ENCODE measurements at places on chromosomes 5 and 9. TPM values are rescaled to one million over a fixed set of nuclear protein-coding genes. Genes with fewer than 3 reads are reported as not detected.

DNA sequence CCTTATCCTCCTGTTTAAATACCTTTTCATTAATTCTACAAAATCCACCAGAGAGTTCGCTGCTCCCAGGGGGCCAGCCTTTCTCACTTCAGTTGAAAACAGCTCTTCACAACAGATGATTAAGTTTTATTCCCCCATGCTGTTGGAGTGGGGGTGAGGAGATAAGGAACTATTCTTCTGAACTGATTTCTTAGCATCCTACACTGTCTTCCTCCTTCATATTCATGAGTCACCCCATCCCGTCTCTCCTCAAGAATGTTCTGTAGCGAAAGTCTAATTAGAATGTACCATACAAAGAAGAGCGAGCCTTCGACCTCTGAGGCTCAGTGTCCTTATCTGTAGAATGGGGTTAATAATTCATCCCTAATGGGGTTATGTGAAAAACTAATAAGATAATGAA is 138.0 kb downstream of the PIK3R1 start:
- no peaks in the 10 kb centered on the region for H3K27me3 ChIP-seq
- H3K4me3 ChIP-seq = no peak overlapping the region
- no peak for DNase-seq
- no peaks in the 10 kb centered on the region for H3K36me3 ChIP-seq

MYOT gene
- total RNA-seq = not detected

DNA sequence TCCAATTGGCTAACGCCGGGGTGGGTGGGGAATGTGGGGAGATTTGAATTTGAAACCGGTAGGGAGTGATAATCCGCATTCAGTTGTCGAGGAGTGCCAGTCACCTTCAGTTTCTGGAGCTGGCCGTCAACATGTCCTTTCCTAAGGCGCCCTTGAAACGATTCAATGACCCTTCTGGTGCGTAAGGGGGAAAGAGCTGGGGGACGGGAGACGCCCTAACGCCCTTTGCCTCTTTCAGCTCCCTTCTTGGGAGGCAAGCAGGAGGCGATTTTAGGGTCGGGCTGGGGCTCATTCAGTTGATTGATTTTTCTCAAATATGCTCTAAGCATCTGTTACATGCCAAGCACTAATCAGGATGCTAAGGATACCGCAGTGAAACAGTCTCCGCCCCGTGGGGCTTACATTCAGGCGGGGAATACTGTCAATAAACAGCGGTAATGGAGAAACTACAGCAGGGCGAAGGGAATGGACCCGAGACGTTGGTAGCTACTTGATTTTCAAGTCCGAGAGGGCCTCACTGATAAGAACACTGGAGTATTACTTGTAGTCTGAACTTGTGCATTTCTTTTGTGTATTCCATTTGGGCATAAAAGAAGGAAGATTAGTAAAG is at the start of gene HMMR:
Gene HMMR, plus strand, starts transcription at position 71 of the 610 bp plus-strand sequence. Its CDS starts 61 bp downstream, at position 132.
- peak within 1 kb of the TSS; percentile 100 for H3K27ac ChIP-seq
- DNase-seq = no peak
- H3K36me3 ChIP-seq = peaks cover 10% of the 10 kb centered on the region
- peak within 1 kb of the TSS; percentile 98 for H3K4me3 ChIP-seq

EMB gene
- total RNA-seq = 103 TPM

DNA sequence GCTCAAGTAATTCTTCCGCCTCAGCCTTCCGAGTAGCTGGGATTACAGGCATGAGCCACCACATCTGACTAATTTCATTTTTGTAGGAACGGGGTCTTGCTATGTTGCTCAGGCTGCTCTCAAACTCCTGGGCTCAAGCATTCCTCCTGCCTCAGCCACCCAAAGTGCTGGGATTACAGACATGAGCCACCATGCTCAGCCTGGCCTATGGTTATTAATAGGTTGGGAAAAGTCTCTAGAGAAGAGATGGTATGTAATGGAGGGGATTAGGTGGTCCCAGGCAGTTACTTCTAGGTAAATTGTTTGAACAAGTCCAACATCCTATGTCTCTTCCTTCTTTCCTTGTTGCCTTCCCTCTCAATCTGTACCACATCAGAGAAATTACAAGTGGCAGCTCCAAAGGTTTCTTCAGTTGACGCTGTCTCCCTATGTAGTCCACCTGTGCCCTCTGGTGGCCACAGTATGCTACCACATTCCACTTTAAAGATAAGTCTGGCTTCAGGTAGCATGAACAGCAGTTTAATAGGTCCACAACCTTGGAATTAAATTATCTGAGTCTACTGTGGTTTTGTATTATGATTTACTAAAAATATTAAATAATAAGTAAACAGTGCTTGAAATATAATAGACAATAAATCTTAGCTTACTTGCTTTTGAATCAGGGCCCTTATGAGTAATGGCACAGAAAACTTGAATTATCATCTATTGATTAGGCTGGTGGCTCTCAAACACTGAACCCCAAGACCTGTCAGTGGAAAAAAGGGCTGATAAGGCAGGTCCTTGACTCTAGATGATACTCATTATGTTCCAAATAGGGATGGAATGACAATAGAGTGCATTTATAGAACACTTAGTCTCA is 9.7 kb downstream of the TIGD6 start:
- no peak overlapping the region for H3K4me3 ChIP-seq
- H3K36me3 ChIP-seq = no peaks in the 10 kb centered on the region
- H3K27ac ChIP-seq = no peak overlapping the region

GRCh38 chr5:149062371-149063016 is 368 bp downstream of the SH3TC2 start:
- no peaks in the 10 kb centered on the region for H3K36me3 ChIP-seq
- no peaks in the 10 kb centered on the region for H3K4me1 ChIP-seq
- no peak for DNase-seq
- H3K4me3 ChIP-seq = no peak overlapping the region
- peaks cover 18% of the 10 kb centered on the region for H3K27me3 ChIP-seq

TRIM7 gene
- 1.3 TPM for total RNA-seq

DNA sequence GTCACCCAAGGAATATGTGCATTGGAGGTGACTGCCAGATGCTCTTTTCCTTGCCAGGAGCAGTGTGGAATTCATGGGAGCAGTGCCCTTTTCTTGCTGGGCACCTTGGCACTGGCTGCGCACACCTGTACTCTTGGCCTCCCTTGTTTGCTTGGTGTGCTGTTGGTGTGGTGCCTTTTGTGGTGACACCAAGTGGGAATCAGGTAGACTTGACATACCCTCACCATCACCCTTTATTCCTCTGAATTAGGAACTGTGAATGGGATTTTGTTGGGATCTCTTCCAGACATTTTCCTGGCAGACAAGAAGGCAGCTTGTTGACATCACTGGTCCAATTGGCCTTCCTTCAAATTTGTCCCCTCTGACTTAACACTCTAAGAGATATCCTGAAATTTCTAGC is 82.3 kb downstream of the RAI14 start:
- H3K27ac ChIP-seq = no peak overlapping the region
- no peak overlapping the region for H3K4me3 ChIP-seq
- H3K27me3 ChIP-seq = peaks cover 31% of the 10 kb centered on the region
- no peak for DNase-seq

NPR3 gene
- 0.10 TPM for total RNA-seq

RPL35 gene
- total RNA-seq = 983 TPM

DNA sequence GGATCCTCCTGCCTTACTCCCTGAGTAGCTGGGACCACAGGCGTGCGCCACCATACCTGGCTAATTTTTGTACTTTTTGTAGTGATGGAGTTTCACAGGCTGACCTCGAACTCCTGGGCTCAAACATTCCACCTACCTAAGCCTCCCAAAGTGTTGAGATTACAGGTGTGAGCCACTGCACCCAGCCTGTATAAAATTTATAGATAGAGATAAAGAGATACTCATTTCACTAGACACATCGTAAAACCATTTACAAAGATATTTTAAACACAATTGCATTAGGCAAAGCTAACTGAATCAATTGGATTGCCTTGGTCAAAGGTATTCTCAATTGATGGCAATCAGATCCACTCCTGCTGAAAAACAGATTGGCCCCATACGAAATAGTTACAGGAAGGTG is 52.0 kb downstream of the PDE6A start:
- H3K36me3 ChIP-seq = no peaks in the 10 kb centered on the region
- H3K27ac ChIP-seq = no peak overlapping the region
- H3K27me3 ChIP-seq = peaks cover 8% of the 10 kb centered on the region
- peaks cover 7% of the 10 kb centered on the region for H3K4me1 ChIP-seq
- DNase-seq = no peak
- H3K4me3 ChIP-seq = no peak overlapping the region

- no peaks in the 10 kb centered on the region for H3K36me3 ChIP-seq
- H3K4me3 ChIP-seq = no peak overlapping the region
- H3K27ac ChIP-seq = no peak overlapping the region
- no peaks in the 10 kb centered on the region for H3K4me1 ChIP-seq
- no peak for DNase-seq
These were observed 218.7 kb downstream of the TRPM3 start for GRCh38 chr9:70902692-70903131.

HAVCR2 gene
- 378 TPM for total RNA-seq

DNA sequence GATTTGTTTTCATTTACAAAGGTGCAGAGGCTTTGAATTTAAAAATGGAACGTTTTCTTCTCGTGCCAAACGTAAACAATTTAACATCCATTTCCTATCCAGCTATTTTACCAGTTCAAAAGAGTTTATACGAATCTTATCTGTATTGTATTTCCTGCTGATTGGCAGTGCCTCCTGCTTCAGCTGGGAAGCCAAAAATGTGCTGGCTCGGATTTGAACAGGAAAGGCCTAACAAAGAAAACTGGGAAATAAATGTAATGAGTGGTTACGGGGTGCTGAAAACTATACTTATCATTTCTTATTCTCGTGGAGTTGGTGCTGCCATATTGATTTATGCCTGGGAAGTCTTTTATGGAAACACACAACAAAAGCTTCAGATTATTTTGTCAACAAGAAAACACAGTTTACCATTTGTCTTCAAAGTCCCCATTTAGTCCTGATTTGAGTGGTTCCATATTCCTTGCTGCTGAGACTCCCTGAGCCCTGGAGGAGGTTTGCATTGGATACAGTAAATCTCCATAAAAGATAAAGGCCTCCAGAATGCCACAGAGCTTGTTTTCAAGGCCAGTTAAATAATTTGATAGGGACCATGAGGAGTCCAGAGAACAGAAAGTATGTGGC is 507.4 kb downstream of the RASEF start:
- H3K36me3 ChIP-seq = no peaks in the 10 kb centered on the region
- H3K27ac ChIP-seq = no peak overlapping the region
- no peaks in the 10 kb centered on the region for H3K4me1 ChIP-seq
- DNase-seq = no peak
- H3K27me3 ChIP-seq = no peaks in the 10 kb centered on the region

DNA sequence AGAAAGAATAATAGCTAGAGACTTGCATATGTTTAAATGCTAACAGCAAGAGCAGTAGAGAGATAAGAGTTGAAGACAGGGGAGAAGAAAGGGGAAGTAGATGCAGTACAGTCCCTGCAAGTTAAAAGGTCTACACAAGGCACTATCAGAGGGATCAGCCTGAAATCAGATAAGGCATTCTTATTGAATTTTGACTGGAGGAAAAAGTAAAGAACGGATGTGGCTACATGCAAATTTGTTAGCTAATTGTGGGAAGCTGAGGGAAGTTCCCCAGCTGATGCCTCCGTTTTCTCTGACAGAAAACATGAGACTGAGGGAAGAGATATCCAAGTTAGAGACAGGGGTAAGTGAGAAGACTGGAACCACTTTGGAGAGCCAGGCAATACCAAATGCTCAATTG is 12.9 kb upstream of the RHOBTB3 start:
- H3K4me1 ChIP-seq = peaks cover 21% of the 10 kb centered on the region
- peak; percentile 64 for DNase-seq
- no peak overlapping the region for H3K27ac ChIP-seq
- peaks cover 4% of the 10 kb centered on the region for H3K36me3 ChIP-seq
- H3K4me3 ChIP-seq = no peak overlapping the region

DNA sequence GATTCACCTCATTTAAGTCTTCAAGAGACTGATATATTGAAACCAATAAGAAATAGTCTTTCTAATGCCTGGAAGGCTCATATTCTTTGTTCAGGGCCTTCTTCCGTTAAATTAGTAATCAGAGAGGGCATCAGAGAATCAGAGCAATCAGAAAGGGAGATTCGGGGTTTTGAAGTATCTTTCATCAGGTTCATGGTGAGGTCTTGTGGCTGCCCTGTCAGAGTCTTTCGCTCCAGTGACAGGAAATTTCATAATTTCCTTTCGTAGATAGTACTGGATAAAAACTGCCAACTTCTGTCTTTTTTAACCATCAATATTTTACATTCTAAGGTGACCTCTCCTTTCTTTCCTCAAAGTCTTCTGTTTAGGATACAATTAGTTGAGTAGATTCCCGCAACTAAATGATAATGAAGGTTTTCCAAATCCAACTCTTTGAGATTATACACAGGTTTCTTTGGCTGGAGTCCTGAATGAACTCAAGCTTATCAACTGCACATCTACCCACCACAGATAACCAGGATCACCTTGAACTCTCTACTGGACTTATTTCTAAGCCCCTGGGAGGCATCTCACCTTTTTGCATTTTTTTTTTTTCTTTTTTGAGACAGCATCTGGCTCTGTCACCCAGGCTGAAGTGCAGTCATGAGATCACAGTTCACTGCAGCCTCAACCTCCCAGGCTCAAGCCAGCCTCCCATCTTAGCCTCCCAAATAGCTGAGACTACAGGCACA is 5.5 kb downstream of the IL31RA start:
- H3K27me3 ChIP-seq = peaks cover 18% of the 10 kb centered on the region
- H3K27ac ChIP-seq = peak overlapping the region; percentile 88

DNA sequence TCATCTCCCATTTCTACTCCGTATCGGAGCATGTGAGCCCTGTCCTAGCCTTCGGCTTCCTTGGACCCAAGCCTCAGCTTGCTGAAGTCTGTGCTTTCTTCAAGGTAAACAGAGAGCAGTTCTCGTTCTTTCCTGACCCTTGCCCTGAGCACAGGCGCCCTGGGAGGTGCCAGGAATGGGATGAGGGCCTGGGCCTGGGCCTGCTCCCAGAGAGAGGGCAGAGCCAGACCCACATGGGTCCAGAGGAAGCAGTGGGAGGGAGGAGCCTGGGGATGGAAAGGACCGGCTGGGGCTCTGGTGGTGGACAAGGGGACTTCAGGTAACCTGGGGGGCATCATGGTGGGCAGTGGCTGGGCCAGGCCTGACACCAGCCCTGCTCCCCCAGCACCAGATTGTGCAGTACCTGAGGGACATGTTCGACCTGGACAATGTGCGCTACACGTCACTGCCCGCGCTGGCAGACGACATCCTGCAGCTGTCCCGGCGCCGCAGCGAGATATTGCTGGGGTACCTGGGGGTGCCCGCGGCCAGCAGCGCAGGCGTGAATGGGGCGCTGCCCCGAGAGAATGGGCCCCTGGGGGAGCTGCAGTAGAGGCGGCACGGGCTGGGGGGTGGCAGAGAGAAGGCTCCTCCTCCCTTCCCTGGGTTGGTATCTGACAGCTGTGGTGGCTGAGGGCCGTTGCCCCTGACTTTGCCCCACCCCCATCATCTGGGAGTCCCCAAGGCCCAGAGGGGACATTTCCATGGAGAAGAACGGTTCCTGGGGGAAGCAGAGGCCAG is 10.9 kb upstream of the DOLPP1 start:
- H3K4me3 ChIP-seq = no peak overlapping the region
- H3K27me3 ChIP-seq = no peaks in the 10 kb centered on the region
- no peak for DNase-seq
- H3K4me1 ChIP-seq = peaks cover 7% of the 10 kb centered on the region

NDUFA8 gene
- total RNA-seq = 45.6 TPM

CNOT6 gene
- 38.5 TPM for total RNA-seq

- no peak overlapping the region for H3K27ac ChIP-seq
- H3K27me3 ChIP-seq = no peaks in the 10 kb centered on the region
- H3K4me3 ChIP-seq = no peak overlapping the region
These were observed 58.6 kb downstream of the ENC1 start for GRCh38 chr5:74581988-74582365.

- H3K27me3 ChIP-seq = peaks cover 2% of the 10 kb centered on the region
- no peaks in the 10 kb centered on the region for H3K36me3 ChIP-seq
- H3K27ac ChIP-seq = no peak overlapping the region
- no peaks in the 10 kb centered on the region for H3K4me1 ChIP-seq
- DNase-seq = no peak
- H3K4me3 ChIP-seq = no peak overlapping the region
These were observed 198.2 kb upstream of the PCSK5 start for GRCh38 chr9:75692309-75692708.
